ENCODE measurements at places on chromosomes 4 and X. TPM values are rescaled to one million over a fixed set of nuclear protein-coding genes. Genes with fewer than 3 reads are reported as not detected.

The ASIC5 gene
- total RNA-seq, result not detected

The NXF2 gene
- total RNA-seq, result not detected

The DAPP1 gene
- 3.4 TPM for total RNA-seq

The TLR1 gene
- 25.2 TPM for total RNA-seq

The CT45A1 gene
- total RNA-seq, result not detected

The CT83 gene
- not detected for total RNA-seq

The CSAG3 gene
- total RNA-seq, result not detected

The LIMCH1 gene
- 17.7 TPM for total RNA-seq

The TCEAL2 gene
- not detected for total RNA-seq

The TLR2 gene
- 43.6 TPM for total RNA-seq

The OTC gene
- total RNA-seq, result not detected

The F8A2 gene
- total RNA-seq, result 1.4 TPM

The SPACA5 gene
- total RNA-seq, result not detected

DNA sequence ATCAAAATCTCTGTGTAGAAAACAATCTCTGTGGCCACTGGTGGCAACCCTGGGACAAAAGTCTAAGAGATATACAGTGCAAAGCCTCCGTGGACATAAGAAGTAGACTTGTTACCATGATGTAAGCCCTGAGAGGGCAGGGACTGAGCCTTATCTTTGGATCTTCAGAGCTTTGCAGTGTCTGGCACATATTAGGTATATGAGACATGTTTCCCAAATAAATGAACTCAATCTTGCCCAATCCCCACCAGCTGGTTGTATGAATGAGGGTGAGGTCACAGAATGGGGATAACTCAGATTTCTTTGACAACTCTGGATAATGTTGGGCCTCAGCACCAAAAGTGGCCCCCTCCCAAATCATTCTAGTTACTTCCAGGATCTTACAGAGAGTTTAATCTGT lies 511.4 kb upstream of the DIPK2B start:
- DNase-seq, result no peak

GRCh38 chr4:137198791-137199190 lies 333.5 kb downstream of the PCDH18 start:
- no peak for DNase-seq

- DNase-seq, result no peak
Observed at GRCh38 chr4:153000076-153000420, 63.9 kb downstream of the FHDC1 start.

GRCh38 chr4:120926358-120927025 lies 4.0 kb upstream of the PRDM5 start:
- DNase-seq, result no peak

- DNase-seq, result no peak
Observed at GRCh38 chr4:152936446-152937335, 568 bp downstream of the FHDC1 start.

- DNase-seq, result no peak
Observed at GRCh38 chrX:154484255-154485149, 1.9 kb downstream of the UBL4A start.

GRCh38 chrX:79409657-79410056 lies 42.5 kb upstream of the ITM2A start:
- DNase-seq, result no peak

- DNase-seq, result peak; percentile 7
Observed at GRCh38 chr4:10998846-10999245, 314.3 kb upstream of the CLNK start.

DNA sequence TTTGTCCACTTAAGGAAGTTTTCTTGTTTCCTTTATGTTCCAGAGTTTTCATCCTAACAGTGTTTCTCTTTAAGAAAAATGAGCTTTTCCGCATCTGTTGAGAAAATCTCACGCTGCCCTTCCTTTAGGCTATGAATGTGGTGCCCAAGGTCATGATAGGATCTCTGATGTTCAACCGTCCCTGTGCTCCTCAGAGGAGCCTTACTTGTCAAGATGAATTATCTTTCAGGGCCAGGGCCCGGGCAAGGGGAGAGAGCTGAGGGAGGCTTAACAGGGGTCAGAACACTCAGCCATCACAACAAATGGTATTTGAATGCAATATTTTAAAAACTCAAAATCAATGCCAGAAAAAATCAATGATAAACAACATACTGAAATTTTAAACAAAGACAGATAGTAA lies 6.2 kb upstream of the NELFA start:
- no peak for DNase-seq

- DNase-seq, result no peak
Observed at GRCh38 chr4:7019367-7019766, 23.8 kb upstream of the TADA2B start.

DNA sequence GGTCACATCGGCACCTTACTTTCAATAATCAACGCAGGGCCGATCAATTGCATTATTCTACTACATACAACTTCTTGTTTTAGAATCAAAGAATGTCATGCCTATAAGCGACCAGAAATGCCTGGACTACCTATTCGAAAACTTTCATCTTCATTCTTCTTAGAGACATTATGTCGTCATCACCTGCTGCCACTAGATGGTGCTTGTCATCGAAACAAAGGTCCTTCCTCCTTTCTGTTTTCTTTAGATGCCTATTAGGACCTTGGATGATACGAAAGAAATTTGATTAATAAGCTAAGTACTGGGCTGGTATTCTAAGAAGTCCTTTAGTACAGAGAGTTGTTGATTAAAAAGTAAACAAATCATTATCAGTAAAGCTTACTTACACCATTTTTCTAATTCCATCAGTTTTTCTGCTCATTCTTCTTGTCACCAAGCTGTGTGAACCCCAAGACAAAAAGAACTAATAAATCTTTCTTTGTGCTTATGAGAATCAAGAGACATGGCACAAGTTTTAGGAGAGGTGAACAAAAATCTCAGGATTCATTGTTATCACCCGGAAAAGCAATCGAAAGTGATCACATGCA lies 154.5 kb upstream of the SLC4A4 start:
- DNase-seq, result peak; percentile 68

DNA sequence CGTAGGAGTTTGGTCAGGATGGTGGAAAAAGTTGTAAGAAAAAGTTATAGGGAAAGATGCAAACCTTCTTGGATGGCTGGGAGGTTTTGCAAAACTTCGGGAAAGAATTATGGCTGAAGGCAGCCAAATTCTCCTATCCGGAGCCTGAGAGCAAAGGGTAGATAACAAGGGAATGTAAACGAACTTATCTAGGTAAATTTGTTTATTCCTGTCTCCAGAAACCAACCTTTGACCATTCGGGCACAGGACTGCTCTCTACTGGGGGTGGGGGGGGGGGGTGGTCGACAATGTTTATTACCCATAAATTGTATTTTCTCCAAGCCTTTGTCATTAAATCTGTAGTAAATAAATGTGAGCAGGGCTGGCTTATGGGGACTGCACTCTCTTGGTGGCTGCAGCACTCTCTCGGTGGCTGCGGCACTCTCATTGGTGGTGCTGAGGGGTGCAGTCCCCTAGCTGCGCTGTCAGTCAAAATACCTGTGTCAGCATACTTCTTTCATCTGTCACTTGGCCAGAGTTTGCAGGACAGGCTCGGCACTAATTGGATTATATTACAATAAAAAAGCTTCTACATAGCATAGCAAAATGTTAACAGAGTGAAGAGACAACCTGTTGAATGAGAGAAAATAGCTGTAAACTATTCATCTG lies 827.8 kb downstream of the SH3BGRL start:
- no peak for DNase-seq

DNA sequence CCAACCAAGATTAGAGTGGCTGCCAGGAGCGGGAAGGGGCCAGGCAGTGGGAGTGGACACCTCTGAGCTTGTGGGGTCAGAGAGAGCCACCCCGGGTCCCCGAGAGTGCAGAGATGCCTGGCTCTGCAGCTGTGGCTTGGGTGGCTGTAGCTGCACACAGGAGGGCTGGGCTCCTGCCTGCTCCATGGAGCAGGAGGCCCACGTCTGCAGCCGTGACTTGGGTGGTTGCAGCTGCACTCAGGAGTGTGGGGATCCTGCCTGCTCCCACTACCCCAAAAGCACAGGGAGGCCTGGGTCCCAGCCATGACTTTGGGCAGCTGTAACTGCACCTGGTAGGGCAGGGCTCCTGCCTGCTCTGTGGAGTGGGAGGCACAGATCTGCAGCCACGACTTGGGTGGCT lies 28.7 kb upstream of the DIPK2B start:
- no peak for DNase-seq

DNA sequence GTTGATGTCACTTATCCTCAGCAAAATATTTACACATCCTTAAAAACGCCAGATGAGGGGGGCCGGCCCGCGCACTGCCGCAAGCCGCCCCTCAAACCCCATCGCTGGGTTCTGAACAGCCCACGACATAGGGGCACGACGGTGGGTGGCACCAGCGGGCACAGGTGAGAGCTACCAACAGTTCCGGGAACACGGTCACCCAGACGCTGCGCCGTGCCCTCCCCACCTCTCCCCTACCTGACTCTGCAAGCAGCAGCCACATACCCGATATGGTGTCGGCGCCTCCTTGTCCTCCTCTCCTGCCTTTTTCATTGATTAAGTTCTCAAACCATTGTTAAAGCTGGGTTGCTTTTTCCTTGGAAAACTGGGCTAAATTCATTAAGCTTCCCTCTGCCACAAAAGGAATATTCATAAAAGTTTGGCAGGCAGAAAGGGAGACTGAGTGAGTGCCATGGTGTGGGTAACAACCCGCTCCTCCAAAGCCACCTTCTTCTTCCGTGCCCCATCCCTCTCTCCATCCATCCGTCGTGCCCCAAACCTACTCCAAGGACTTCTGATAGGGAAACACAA lies 1.4 kb downstream of the RAI2 start:
- no peak for DNase-seq

GRCh38 chrX:46485897-46486296 lies 59.3 kb downstream of the ZNF674 start:
- DNase-seq, result no peak

DNA sequence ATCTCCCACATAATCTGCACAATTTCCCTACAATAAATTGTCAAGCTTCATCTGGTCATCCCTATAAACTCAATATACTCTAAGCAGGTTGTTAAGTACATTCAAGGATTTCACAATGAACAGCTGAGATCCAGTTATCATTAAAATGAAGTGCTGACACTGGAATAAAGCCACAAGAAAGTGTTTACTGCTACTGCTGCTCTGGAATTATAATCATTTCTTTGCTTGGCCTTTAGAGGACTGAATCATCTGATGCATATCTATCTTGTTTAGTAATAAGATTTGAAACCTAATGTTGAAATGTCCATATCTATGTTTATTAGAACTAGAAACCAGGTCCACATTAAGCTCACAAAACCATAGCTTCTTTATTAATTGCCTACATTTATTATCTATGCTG lies 338.6 kb upstream of the ZFP42 start:
- DNase-seq, result no peak

DNA sequence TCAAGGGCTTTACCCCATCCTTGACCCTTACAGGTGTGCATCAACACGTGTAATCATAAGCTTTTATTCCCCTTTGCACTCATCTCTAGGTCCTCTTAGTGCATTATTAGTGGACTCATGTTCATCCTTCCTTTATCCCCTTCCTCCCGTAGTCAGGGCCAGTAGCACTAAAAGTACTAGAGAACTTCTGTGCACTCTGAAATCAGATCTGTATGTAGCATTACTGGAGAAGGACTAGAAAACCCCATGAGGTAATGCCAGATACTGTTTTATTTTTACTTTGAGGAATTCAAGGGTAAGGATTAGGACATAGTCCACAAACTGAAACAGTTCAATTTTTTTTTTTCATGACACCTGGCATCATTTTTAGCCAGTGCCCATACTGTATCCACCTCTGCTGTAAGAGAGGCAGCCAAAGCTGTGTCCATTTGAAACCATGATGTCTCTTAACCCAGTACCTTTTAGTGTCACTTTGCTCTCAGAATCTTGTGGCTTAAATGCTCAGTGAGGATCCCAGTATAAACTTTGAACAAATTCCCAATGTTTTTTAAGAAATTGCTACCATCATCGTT lies 134.7 kb downstream of the FNIP2 start:
- no peak for DNase-seq

GRCh38 chr4:102734116-102734515 lies 26.7 kb downstream of the MANBA start:
- no peak for DNase-seq

GRCh38 chr4:56414135-56414670 lies 21.2 kb downstream of the PPAT start:
- no peak for DNase-seq

DNA sequence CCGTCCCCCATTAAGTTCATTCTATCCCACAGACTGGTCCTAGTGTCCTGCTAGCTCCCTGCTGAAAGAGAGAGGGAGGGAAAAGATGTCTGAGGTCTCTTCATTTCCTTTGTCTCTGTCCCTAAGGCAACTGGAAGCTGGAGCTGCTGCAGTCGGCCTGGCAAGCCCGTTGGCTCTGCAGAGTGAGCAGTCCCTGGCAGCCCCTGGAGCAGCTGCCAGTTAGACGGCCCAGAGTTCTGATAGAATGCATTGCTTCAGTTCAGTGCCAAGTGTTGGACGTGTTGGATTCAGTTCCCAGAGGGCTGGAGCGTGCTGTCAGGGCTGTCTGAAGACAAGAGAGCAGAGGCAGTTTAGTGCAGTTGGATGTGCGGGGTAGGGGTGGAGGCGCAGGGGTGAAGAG lies 975 bp downstream of the KCNE5 start:
- DNase-seq, result no peak

DNA sequence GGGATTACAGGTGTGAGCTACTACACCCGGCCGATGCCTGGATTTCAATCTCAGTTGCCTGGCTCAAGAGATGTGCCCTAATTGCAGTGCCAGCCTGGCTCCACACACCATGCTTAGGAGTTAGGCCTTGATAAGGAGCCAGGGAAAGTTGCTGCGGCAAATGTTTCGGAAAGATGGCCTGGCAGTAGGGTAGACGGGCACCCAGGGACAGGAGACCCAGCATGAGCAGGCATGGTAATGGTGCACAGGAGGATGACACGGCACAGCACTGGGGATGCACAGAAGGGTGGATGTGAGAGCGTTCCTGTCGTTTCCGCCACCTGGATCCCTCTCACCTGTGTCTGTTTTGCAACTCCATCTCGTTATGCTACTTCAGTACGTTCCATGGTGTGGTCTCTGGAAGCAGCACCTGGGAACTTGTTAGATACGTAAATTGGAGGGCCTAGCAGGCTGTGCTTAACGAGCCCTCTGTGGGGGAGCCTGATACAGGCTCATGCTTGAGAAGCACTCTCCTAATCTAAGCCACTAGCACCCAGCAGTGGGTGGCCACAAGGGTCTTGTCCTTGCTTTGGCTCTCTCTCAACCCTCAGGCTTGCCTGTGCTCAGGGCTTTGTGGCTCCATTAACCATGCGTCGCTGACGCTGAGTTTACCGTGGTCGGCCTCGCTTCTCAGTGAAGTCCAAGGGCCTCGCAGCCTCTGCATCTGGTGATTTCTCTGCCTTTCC lies 20.3 kb downstream of the RNF4 start:
- DNase-seq, result no peak

DNA sequence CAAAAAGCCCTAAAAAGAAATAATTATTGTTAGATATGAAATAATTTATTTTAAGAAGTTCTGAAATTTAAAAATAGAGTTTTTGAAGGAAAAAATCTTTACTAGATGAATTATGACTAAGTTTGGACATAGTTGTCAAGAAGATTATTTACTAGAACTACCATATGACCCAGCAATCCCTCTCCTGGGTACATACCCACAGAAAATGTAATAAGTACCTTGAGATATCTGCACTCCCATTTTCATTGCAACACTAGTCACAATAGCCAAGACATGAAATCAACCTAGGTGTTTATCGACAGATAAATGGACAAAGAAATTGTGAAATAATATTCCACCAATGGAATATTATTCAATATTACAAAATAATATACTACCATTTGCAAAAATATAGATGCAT lies 109.9 kb downstream of the PDHA2 start:
- DNase-seq, result no peak

All from renal cortical epithelial cell (primary cell).